ENCODE measurements at places on chromosomes 6 and 20. TPM values are rescaled to one million over a fixed set of nuclear protein-coding genes. Genes with fewer than 3 reads are reported as not detected.

DNA sequence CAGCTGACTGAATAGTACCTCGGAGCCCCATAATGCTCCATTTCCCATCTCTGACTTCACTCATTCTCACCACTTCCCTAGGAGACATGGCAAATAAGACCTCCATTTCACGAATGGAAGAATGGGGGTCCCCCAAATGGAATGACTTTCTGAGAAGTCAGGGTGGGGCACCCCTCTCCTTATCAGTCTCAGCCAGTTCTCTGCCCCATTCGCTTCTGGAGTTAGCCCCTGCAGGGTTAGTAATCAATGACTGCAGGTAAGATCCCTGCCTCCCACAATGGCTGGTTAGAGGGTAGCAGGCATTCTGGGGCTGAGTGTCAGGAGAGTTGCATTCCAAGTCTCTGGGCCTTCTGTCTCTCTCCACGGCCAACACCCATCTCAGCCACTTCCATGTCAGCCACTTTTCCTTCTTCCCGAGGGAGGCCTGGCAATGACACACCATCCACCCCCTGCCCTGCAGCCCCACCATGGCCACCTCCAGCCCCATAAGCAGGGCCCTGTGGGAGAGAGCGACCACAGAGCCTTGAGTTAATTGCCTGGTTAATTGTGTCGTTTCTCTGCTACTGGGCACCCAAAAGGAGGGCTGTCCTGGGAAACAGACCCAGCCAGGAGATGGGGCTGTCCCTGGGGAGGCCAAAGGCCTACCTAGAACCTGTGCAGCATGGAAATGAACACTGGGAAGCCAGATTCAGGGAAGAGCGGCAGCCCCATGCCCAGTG, 13.4 kb downstream of the CCDC167 start:
- no peak for DNase-seq

TTPAL gene
- total RNA-seq = 13.2 TPM

- DNase-seq = no peak
These were observed 77.5 kb upstream of the MARCKS start for GRCh38 chr6:113779656-113780055.

- DNase-seq = no peak
These were observed 123.2 kb upstream of the RIPOR2 start for GRCh38 chr6:25058941-25059340.

- DNase-seq = no peak
These were observed 154.6 kb upstream of the ARG1 start for GRCh38 chr6:131418441-131418840.

GRCh38 chr6:7737867-7738266, 12.0 kb downstream of the BMP6 start:
- no peak for DNase-seq

DNA sequence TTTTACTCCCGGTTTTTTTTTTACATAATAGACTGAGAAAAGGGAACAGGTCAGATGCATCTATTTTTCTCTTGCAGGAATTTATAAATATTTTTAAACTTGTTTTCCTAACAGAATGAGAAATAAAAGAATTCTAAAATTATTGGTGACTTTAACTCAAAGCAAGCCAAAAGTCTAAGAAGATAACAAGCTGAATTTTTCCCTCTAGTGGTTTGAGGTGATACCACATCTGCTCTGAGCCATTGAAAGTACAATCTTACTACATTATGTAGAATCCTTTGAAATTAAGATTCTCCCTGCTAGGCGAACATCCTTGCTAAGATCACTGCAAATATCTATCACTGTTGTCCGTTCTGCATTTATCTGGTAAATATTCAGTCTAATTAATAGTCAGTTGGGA, 10.7 kb upstream of the STMND1 start:
- no peak for DNase-seq

DNA sequence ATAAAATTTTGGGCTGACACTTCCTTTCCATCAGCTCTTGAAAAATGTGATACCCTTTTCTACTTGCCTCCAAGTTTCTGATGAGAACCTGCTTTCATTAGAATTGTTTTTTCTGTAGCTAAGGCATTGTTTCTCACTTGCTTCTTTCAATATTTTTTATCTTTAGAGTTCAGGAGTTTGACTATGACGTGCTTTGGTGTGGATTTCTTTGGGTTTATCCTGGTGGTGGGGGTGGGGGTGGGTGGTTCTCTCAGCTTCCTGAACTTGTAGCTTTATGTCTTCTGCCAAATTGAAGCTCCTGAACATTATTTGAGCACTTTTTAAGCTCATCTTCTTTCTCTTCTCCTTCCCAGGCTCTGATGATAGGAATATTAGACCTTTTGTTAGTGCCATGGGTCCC, 11.4 kb downstream of the ZNF831 start:
- DNase-seq = no peak

GRCh38 chr6:40882323-40882997, 156.6 kb downstream of the UNC5CL start:
- DNase-seq = no peak

DNA sequence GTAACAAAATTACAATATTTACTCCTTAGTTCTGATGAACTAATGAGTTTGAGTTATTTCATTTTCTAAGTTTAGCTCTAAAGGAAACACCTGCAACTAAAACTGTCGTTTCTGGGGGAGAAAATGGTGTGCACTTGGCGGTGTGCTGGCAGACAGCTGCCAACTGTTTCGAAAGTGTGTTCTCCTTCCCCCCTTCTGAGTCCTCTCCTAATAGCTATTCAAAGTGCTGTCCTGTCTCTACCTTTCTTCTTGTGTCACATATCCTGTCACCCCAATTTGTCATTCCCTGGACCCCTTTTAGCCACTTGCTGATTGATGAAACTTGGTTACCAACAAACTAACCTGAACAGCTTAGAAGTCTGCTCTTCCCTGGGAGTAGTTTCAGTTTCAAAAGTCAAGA, 4.9 kb upstream of the UBE2J1 start:
- DNase-seq = no peak

GRCh38 chr20:63452341-63452740, 20.1 kb downstream of the KCNQ2 start:
- DNase-seq = no peak

DNA sequence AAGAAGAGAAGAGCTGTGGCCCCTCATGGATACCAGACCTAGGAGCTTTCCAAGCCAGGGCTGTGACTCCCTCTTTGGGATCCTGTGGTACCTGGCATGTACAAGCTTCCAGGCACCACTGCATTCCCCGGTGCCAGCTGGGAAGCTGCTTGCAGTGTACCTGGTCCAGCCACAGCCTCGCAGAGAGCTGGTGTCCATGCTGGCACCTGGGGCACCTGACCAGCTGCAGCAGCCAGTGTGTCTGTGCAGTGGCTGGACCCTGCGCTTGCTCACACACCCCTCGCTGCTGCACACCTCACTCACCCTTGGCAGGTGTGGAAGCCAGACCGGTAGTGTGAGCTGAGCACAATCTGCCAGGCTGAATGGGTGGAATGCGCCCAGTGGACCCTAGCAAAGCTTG, 190.9 kb upstream of the MAN1A1 start:
- DNase-seq = no peak

FOXS1 gene
- total RNA-seq = not detected

- DNase-seq = no peak
These were observed 133.9 kb downstream of the BTBD9 start for GRCh38 chr6:38505826-38506225.

SAMD10 gene
- total RNA-seq = 14.3 TPM

TSHZ2 gene
- total RNA-seq = 41.7 TPM

GRCh38 chr6:114816678-114817077, 473.9 kb upstream of the HS3ST5 start:
- DNase-seq = no peak
